ENCODE measurements at places on chromosomes 3 and 15.
A peak's percentile ranks its signal among the peaks of the same experiment; 100 is the strongest.

- DNase-seq: no peak
Observed at GRCh38 chr3:172379372-172379771, 68.9 kb downstream of the GHSR start.

DNA sequence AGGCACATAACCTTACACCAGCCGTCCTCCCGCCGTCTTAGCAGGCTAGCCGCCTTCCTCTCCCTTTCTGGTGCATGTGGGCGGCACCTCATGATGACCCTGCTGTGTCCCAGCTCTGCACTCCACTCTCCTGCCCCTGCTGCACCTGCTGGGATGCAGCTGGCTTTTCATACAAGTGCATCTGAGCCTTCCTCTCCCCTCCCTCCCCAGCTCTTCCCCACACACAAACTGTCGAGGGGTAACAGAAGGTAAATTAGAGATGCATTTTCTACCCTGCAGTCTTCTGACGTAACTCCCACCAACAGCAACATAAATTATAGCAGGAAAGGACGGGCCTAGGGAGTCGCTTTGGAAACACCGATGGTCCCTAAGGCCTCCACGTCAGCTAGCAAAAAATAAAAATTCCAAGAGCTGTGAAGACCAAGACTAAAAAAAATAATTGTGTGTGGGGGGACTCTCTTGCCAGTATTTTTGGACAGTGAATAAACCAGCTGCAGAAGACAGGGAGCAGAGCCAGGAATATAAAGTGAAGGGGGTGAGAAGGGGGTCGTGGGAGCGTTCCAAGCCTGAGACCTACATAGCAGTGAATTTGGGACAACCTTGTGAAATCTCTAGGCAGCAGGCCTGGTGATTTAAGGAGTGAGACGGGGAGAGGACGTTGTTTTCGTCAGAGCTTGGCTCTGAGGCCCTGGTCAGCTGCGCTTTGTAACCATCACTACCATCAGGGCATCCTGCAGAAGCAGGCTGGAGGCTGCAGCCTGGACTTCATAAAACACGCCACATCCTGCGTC, 216.2 kb downstream of the ADAMTS17 start:
- no peak for DNase-seq

DNA sequence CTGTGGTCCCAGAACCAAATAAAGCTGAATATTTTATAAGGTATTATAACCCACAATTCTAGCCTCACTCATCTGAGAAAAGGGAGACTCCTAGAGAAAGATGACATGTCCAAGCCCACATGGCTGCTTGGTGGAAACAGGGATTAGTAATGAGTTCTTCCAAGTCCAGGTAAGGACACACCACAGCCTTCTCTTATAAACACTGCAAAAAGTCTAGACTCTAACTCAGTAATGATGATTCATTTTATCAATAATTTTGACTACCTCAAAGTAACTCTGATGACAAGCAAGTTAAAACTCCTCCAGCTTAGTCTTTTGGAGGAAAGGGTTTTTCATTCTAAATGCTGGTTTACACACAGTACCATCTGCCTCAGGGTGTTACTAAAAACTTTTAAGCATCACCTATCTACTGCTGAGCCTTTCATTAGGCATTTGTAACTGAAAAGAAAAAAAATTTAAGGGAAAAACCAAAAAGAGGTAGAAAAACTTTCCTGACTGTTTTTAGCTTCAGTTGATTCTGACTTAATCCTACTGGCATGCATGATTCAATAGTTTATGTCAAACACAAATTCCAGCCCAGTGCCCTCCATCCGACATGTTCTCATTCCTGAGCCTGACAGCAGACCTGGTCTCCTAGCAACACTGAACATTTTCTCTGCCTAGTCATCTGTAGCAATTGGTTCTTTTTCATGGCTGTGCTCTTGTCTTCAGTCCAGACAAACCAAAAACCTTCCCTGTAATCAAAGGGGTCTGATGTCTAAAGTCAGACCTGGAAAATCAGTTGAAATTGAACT, 43.9 kb downstream of the P3H2 start:
- DNase-seq: no peak

- DNase-seq: no peak
Observed at GRCh38 chr3:130374908-130375307, 29.4 kb downstream of the COL6A5 start.

DNA sequence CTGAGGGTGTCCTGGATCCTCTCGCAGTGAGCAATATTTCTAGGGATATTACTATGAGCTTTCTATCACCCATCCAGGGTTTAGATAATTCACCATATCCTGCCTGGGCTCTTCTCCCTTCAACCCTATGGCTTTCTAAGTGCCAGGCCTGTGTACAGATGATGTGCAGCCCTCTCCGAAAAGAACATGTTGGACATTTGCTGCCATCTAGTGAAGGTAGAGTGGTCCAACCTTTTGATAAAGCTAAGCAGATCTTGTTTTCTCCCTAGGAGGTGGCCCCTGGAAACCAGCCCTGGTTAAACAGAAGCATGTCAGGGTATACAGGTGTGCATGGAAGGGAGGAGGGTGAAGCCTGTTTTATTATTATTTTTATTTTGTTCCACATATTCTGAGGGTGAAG, 27.9 kb upstream of the SCN10A start:
- DNase-seq: peak; percentile 42

GRCh38 chr15:63331456-63331855, 50.2 kb downstream of the CA12 start:
- DNase-seq: no peak

DNA sequence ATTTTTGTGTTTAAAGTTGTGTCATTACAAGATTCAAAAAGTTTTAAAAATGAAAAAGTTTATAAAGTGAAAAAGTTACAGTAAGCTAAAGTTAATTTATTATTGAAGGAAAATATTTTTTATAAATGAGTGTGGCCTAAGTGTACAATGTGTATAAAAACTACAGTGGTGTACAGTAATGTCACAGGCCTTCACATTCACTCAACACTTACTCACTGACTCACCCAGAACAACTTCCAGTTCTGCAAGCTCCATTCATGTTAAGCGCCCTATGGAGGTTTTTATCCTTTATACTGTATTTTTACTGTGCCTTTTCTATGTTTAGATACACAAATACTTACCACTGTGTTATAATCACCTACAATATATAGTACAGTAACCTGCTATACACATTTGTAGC, 76.3 kb downstream of the DTWD1 start:
- no peak for DNase-seq

GRCh38 chr3:197398286-197398878, 100.0 kb upstream of the DLG1 start:
- no peak for DNase-seq

DNA sequence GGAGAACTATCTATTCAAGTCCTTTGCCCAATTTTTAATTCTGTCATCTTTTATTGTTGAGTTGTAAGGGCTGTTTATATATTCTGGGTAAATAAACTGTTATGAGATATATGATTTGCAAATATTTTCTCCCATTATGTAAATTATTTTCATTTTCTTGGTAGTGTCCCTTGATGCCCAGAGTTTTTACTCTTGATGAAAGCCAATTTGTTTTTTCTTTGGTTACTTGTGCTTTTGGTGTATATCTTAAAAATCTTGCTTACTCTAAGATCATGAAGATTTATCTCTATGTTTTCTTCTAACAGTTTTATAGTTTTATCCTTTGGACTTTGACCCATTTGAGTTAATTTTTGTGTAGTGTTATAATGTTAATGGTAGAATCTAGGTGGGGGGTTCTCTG, 44.5 kb downstream of the TIMP4 start:
- DNase-seq: no peak

DNA sequence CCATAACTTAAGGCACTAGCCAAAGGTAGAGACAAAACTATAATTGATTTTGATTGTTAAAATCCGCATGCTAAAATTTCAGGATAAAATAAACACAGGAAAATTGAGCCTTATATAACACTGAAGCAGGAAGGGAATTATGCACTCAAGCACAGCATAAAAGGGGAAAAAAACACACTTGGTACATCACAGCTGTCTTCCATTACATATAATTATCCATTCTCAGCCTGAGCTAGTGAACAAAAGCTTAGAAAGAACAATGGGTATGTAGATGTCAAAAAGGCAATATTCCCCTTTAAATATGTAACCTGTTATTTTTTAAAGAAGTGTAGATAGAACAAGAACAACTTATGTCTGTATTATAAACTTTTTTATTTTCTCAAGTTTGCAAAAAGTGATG, 899.2 kb downstream of the ROBO1 start:
- DNase-seq: no peak

DNA sequence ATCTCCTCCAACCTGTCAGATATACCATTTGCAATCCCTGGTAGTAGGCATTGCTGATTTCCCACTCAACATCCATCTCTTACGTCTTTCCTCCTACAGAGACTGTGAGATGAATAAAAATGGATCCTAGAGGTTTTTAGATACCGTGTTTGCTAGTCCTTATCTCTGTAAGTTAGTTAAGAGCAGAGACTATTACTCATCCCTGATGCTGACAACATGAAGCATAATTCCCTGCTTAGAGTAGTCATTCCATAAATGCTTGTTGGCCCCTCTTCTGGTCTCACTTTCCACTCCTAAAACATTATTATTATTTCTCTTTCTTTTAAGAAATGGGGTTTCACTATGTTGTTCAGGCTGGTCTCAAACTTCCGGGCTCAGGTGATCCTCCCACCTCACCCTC, 136.2 kb downstream of the RTP4 start:
- no peak for DNase-seq

DNA sequence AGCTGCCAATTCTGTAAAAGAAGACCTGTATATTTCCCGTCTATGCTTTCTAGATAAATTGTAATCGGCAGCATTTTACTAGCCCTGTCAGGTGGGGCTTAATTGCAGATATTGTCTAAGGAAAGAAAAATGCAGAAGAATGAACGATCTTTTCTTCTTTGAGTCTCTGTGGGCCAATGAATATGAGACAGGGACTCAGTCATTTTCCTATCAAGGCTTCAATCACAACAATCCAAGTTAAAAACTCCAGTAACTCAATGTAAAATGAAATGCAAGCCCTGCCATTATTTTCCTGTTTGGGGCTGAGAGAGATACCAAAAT, 313.9 kb downstream of the MECOM start:
- DNase-seq: no peak

GRCh38 chr3:143084856-143085731, 34.5 kb upstream of the CHST2 start:
- no peak for DNase-seq

- no peak for DNase-seq
Observed at GRCh38 chr3:172154768-172155664, 115.6 kb downstream of the FNDC3B start.

DNA sequence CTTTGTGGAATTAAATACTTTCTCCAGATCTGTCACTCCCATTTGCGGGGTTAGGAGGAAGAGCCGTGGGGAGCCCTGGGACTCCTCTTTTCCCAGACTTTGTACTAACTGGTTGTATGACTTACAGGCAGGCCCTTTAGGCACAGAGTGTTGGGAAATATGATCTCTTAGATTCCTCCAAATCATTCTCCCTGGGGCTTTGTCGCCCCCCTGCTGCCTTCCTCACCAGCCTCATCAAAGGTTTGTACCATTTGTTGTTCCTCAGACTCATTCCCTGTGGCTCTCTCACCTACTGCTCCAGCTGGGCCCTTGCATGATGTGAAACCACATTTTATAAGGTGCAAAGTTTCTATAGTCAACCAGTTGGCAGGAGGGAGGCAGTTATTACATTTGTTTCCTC, 56.4 kb downstream of the CRYGS start:
- no peak for DNase-seq

- DNase-seq: no peak
Observed at GRCh38 chr15:40904552-40905201, 10.4 kb downstream of the VPS18 start.

DNA sequence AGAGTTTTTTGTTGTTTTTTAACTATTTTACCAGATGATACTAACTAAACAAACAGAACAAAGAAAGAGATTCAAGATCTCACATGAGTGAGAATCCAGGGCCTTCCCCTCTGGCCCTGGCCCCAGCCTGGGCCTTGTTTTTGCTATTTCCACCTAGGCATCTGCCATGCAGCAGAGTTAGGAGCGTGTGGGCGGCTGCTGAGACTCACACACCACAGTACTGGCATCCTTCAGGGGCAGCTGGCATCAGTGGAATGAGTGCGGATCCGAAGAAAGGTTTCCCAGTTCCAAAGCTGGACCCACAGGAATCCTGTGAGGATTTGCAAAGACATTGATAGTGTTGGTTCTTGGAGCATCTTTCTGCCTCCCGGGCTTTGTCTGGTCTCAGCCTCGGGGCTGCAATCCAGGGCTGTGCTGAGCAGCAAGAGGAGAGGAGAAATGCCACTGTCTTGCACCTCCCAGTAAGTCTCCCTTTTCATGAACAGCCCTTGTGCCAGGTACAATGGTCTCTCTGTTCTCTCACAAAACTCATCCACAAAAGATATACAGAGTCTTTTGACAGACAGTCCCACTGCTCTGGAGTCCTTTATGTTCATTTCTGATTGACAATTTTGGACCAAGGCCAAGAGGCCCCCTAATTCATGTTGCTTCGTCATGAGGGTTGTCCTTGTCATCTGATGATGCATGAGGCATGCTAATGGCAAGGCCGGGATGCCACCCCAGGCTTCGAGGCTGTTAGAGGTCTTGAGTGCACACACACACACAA, 46.6 kb downstream of the APH1B start:
- DNase-seq: no peak

GRCh38 chr15:74252291-74252690, 16.2 kb downstream of the CCDC33 start:
- DNase-seq: no peak

- no peak for DNase-seq
Observed at GRCh38 chr3:99895703-99896441, 78.2 kb downstream of the CMSS1 start.

GRCh38 chr15:45187578-45187893, 230 bp downstream of the SHF start:
- no peak for DNase-seq

- DNase-seq: no peak
Observed at GRCh38 chr3:50369012-50369670, 9.8 kb upstream of the TMEM115 start.

- DNase-seq: no peak
Observed at GRCh38 chr15:96501362-96501761, 170.9 kb downstream of the NR2F2 start.

DNA sequence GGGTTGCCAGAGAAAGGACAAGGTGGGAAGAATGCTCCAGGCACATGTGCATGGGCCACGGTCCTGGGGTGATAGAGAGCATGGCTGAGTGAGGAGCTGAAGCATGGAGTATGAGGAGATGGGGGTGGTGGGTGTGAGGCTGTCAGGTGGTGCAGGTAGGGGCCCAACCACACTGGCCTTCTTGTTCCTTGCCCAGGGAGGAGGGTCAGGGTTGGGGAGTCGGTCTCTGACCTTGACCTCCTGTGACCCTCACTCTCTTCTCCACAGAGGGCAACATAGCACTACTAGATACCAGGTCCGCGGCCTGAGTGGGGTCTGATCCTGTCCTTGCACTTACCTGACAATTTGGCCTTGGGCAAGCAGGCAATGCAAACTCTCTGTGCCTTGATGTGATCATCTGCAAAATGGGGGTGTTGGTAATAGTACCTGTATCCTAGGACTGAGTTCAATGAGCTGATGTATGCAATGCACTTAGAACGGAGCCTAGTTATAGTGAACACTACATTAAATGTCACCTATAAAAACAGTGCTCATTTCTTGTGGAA, 75.2 kb downstream of the EEFSEC start:
- no peak for DNase-seq

DNA sequence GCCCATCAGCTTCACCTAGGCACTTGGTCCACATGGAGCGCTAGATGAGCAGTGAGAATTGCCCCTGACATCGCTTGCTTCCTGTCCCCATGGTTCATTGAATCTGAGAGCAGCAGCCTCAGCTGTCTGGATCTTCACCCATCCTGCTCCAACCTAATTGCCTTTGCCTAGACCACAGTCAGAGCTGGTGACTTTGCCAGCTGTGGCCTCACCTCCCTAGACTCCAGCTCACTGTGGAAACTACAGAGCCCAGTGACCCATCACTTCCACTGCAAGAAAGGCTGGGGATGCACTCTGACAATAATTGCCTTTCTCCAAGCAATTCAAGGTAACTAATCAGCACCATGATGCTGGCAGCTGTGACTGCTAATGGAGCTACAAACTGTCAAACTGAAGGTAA, 30.6 kb upstream of the SLC6A1 start:
- peak; percentile 1 for DNase-seq

All from NCI-H510A treated with DMSO at 0.1 percent for 48 hours (cell line).